ENCODE measurements at places on chromosomes 3 and 15.

- DNase-seq: no peak
Observed at GRCh38 chr15:62760538-62760937, 282.0 kb upstream of the TPM1 start.

GRCh38 chr3:11613851-11614487, 29.7 kb downstream of the VGLL4 start:
- DNase-seq: no peak

DNA sequence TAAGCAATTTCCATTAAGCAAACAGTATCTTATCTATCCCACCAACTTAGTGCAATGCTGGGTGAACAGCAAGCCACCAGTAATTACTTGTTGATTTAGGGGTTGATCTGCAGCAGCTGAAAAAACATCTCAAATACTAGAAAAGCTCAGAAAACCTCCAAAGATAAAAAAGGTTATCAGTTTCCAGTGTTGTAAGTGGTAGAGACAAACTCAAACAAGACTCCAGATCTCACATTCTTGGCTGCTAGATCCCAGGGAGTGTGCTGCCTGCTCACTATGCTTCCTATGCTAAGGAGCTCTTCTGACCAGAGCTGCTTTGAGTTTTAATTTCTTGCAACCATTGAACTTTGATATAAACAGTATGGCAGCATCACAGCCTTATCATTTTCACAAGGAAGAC, 11.3 kb downstream of the B3GALNT1 start:
- no peak for DNase-seq

- DNase-seq: no peak
Observed at GRCh38 chr3:26246901-26247300, 375.7 kb upstream of the LRRC3B start.

DNA sequence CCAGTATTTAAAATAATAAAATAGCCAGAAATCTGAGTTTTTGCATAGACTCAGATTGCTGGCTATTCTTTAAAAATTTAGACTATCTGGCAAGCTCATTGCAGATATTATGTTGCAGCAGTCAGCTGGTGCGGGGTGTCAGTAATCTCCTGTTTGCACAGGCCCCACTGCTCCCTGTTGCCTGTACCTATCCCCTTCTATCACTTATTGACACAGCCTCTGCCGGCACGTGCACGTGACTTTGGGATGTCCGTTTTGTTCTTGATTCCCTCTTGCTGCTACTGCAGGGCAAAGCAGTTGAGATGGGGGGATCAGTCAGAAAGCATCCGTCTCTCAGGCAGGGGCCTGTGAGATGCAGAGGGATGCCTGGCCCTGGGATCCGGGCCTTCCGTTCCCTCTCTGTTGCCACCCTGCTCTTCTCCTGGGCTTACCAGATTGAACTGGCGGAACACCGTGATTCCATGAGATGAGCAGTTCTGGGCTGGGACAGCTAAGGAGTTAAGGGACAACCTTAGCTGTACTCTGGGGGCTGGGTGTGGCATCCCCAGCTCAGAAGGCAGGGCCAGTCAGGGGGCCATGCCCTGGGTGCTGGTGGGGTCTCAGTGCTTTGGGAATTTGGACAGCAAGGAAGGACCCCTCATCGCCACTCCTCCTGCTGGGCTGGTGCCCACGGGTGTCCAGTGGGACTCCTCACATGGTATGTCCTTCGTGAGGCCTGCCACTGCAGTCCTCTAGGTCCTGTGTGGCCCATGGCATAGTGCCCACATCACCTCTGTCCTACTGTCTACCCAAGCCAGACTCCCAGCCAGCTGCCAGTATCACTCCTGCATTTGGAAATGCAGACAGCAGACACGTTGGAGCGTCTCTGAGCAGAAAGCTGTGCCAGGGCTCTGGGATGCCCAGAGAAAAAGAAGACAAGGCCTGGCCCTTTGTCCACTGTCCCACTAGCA, 11.8 kb downstream of the MRAS start:
- no peak for DNase-seq

GRCh38 chr3:7504886-7505775, 644.2 kb downstream of the GRM7 start:
- DNase-seq: no peak

DNA sequence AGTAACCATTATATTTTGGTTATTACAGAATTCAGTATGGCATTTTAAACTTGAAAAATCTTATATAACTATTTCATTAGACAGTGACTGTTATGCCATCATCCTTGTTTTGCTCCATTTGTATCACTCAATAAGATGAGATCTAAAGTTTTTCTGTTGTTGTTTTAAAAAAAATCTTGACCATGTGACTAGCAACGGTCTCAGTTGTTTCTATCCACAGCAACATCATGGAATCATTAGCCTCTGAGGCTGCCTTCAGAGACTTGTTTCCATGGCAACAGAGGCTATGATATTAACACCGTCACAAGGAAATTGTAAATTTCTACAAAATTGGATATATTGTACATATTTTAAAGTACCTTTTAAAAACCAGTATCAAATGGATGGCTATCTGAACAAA, 129.8 kb downstream of the DLG1 start:
- no peak for DNase-seq

- no peak for DNase-seq
Observed at GRCh38 chr3:183193762-183194689, 31.5 kb upstream of the LAMP3 start.

DNA sequence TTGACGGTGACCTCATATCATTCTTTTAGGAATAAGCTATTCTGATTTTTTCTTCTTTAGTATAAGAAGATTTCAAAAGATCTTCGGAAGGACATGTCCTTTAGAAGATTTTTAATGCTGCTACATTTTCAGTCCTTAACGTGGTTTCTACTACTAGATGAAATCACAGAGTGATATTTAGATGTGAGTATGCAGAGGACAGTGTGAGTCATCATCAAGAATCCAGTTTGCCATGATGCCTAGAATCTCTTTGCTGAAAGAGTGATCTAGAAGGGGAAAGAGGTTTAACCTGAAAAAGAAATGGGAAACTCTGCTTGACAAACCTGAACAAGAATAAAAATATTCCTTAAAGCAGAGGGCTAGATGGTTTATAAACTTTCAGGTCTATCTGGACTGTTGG, 43.2 kb downstream of the SLC7A14 start:
- DNase-seq: no peak

DNA sequence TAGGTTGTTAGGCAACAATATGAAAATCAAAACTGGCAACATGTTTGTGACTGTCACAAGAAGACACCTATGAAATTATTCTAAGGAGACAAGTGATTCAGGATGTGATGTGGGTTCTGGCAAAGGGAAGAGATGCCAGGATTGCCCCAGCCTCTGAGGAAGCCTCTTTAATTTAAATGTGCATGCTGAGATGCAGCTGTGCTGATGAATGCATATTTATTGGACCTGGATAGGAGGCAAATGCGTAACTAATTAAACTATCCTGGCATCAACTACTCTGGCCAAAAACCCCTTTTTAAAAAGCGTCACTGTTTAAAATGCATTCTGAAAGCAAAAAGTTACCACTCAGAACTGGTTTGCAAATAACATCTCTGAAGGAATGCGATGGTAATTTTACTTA, 176.5 kb upstream of the DPH6 start:
- no peak for DNase-seq

DNA sequence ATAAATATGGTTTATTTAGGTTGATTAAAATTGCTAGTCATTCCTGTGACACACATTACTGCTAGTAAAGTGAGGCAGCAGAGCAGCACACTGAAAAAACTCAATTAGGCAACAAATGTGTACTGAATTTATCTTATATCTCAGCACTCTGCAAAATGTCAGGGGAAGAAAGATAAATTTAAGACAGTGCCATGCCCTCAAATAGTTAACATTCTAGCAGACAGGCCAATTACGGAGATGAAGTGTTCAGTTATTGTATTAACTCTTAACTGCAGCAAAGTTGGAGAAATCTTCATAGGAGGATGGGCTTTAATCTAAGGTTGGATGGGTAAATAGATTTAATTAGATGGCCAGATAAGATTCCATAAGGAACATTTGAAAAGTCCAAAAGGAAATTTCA, 127.9 kb downstream of the PCCB start:
- DNase-seq: no peak

- no peak for DNase-seq
Observed at GRCh38 chr15:68583321-68583720, 4.5 kb downstream of the CORO2B start.

DNA sequence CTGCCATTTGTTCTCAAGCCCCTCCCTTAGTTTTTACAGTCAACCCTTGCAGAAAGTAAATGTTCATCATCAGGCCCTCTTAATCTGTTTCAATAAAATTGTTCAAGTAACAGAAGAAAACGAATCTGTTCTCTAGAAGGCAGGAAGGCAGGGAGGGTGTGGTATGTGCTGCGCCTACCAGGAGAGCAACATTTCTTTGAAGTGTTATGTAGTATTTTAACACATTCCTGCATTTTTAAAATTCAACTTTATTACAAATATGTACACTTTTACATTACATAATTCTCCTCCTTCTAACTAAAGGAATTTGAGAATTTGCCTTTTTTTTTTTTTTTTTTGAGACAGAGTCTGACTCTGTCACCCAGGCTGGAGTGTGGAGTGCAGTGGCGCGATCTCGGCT, 657.8 kb downstream of the MCTP2 start:
- no peak for DNase-seq

GRCh38 chr15:49645277-49645676, 24.4 kb downstream of the DTWD1 start:
- DNase-seq: no peak

DNA sequence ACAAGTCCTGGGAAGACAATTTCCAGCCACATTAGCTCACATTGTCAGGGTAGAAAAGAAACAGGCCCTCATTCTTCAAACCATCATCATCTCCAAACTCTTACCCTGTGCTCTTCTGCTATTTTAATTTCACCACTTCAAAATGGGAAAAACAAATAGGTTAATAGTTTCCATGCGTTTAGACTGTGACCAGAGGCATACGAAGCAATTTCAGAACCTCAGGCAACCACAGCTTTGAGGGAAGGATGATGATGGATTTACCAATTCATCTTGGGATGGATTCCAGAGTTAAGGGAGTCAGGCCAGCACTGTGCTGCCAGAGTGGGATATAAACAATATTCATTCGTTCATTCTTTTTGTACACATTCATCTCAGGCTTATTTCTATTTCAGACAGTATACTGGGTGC, 307.8 kb upstream of the TPRG1 start:
- DNase-seq: no peak

Data from stimulated activated CD8-positive, alpha-beta memory T cell treated with anti-CD3 and anti-CD28 coated beads, Interleukin-4, amount 100 ng/mL, for 1 hour (primary cell).